ENCODE measurements at places on chromosomes 7 and 10.

DNA sequence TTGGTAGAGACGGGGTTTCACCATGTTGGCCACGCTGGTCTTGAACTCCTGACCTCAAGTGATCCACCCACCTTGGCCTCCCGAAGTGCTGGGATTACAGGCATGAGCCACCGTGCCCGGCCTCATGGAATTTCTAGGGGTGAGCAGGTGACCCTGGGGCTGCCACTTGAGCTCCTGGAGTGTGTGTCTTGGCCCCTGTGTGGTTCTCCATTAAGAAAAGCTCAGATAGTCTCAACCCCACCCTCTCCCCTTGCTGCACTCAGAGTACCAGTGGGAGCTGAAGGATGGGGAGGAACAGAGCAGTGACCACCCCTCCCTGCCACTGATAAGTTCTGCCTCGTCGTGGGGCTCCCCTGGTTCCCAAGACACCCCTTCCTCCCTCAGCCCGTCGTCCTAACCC lies 45.3 kb downstream of the RCC1L start:
- no peak for DNase-seq

DNA sequence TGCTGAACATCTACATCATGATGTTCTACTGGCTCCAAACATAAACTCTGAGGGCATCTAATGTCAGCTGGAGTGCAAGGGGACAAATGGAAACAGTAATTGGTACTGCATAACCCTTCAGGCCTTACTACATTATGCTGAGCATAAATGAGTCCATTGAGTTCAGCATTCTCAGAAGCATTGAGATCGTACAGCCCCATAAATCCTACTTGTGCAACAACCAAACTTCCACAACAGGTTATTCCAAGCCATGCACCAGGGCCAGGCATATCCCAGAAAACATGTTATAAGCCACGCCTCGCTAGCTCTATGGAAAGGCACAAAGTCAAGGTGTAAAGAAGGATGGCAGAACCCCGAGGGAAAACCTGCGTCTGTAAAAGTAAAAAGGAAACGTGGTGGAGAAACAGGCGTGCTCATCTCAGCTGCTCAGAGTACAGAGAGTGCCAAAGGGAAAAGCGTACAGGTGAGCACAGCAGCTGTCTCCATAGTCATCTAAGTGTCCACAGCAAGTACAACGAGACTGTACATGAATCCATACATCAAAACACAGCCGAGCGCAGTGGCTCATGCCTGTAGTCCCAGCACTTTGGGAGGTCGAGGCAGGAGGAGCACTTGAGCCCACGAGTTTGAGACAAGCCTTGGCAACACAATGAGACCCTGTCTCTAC lies 124.6 kb downstream of the PARD3 start:
- DNase-seq: no peak

- DNase-seq: no peak
Measured at GRCh38 chr10:122147663-122148062, 123.4 kb upstream of the BTBD16 start.

DNA sequence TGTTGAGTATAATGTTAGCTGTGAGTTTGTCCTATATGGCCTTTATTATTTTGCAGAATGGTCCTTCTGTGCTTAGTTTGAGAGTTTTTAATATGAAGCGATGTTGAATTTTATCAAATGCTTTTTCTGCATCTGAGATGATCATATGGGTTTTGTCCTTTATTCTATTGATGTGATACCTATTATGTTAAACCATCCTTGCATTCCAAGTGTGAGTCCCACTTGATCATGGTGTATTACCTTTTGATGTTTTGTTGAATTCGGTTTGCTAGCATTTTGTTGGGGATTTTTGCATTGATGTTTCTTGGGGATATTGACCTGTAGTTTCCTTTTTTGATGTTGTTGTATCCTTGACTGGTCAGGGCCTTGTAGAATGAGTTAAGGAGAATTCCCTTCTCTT lies 166.4 kb downstream of the MLLT10 start:
- no peak for DNase-seq

DNA sequence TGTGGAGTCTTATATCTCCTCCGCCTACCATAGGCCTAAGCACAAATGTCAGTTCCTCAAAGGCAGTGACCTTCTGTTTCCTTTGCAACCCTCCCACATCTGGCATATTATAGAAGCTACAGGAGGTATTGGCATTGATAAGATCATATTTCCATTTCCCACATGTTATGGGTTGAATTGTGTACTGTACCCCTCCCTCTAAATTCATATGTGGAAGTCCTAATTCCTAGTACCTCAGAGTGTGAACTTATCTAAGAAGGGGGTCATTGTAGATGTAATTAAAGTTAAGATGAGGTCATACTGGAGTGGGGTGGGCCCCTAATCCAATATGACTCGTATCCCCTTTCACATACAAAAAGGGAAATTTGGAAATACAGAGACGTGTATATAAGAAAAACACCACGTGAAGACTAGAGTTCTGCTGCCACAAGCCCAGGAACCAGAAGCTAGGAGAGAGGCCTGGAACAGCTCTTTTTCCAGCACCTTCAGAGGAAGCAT lies 6.1 kb upstream of the LAMB4 start:
- no peak for DNase-seq

GRCh38 chr7:106070567-106071254 lies 41.4 kb downstream of the SYPL1 start:
- DNase-seq: no peak

GRCh38 chr10:127157506-127158200 lies 38.7 kb downstream of the INSYN2A start:
- DNase-seq: no peak

- DNase-seq: no peak
Measured at GRCh38 chr7:52670608-52671225, 364.7 kb upstream of the POM121L12 start.

DNA sequence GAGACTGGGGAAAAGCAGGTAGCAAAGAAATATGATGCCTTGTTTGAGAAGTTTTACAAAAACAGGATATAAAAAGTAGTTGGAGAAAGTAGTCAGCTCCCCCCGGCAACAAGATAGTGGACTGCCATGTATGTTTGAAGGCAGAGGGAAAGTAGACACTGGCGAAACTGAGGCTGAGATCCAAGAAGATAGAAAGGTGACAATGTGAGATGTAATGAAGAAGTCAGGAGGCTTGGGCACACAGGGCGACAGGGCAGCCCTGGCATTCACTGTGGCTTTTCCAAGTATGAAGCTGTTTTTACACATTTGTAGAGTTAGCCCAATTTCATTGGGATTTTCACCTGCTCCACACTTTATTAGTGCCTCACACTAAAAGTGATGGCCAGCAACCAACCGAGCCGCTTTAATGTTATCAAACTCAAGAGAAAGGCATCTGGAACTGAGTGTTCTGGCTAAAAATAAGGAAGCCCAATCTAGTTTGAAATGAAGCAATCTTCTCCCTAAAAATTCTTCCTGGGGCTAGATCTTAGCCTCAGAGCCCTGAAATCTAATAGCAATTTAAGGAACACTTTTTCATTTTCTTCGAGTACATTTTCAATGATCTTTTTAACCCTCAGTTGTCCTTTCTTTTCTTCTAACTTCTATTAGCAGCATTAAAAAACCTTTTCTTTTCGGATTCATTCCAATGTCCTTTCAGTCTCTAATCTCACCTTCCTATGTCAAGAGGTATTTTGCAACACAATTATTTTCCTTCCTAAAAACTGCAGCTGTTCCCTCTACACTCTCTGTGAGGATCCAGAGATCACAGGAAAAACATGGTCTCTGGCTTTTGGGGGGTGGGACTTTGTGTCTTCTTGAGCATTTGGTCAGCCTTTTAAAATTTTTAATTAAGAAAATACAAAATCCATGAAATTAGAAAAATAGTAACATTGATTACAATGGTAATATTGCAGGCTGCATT lies 108.0 kb downstream of the RNLS start:
- no peak for DNase-seq

DNA sequence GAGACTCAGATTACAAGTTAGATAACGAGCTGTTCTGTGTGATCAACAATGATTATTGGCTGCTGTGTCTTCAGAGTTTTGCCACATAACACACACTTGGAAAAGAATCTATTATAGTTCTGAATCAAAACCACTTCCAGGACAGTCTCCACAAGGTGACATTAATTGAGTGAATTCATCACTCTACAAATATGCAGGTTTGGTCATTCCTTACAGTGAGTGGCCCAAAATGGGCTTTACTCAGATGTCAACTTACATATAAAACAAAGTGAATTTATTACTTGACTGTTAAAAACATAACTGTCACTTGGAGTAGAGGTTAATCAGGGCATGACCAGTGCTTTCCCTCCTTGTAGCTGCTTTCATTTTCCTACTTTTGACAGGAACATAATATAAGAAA lies 984.3 kb downstream of the REEP3 start:
- no peak for DNase-seq

- DNase-seq: no peak
Measured at GRCh38 chr7:142642316-142642715, 107.0 kb upstream of the PRSS1 start.

DNA sequence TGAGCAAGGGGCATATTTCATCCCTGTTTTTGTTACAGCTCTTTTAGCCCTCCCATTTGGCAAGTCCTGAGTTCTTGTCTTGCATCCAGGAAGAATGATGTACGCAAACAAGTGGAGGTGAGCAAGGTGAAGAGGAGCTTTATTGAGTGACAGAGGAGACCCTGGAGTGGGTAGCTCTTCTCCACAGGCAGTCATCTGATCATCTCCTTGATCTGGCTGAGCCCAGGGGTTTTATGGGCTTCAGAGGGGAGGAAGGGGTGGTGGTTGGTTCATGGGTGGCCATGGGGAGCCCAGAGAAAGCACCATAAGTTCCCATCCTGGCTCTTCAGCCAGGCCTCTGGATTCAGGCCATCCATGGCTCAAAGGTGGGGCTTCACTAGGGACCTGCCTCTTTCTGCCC lies 21.9 kb downstream of the STEAP1 start:
- no peak for DNase-seq

DNA sequence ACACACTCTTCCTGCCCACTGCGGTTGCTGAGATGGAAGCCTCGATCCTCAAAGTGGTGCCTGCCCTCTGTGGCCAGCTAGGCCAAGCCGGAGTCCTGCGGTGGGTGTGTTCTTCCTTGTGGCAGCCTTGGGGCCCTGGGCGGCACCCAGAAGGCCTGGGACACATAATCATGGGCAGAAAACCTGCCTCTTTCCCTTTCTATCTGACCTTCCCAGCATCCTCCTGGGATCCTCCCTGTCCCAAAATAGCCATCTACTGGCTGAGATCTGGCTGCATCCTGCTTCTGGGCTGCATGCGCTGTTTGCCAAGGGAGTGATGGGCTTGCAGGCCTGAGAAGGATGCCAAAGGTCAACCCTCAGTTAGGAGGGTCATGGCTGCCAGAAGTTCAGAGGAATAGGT lies 23.9 kb downstream of the COL13A1 start:
- no peak for DNase-seq

GRCh38 chr7:64946772-64947171 lies 43.7 kb downstream of the ZNF273 start:
- DNase-seq: no peak

- no peak for DNase-seq
Measured at GRCh38 chr10:21515361-21516241, 9.9 kb downstream of the SKIDA1 start.

DNA sequence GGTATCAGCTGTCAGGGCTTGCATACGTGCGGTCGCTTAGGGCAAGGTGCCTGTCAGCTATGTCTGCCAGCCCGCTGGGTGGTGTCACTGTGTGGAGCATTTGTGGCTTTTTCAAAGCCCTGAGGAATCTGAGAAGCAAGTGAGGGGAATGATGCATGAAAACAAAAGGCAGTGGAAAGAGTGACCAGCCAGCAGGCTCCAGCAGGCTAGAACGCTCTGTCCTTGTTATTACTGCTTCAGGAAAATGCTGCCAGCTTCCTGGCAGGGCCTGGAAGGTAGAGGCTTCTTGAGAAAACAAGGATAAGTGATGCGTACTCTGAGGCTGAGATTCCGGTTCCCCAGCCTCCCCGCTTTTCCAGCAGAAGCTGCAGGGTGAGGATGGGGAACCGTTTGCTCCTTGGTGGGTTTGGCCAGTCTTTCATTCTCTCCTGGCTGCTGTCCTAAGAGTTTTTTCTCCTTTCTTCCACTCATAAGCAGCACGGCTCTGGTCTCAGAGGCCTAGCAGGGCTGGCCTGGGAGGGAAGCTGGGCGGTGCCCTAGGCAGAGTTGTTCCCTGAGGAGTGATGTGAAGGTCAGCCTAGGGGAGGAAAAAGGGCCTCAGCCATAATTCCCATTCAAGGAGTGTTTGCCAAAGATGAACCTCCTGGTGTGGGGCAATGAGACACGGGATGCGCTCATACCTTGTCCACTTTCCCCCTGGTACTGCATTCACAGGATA lies 42.8 kb upstream of the MKLN1 start:
- no peak for DNase-seq

- DNase-seq: no peak
Measured at GRCh38 chr10:95324436-95325268, 33.8 kb upstream of the PDLIM1 start.

DNA sequence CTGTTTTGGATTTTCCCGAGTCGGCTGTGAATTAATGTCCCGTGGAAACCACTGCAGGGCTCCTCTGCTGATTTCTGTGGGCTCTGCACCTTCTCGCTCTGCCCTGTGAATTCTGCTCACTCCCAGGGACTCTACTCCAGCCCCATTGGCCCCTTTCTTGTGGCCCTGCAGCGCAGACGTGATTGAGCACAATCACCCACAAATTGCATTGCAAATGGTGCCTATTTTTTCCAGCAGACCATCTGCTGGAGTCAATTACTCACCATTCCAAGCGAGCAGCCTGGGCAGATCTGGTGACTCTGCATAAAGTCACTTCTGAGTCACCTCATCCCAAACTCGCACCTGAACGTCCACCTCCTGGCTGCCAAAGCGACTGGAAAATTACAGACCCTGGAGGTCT lies 235.8 kb downstream of the PAXIP1 start:
- no peak for DNase-seq

DNA sequence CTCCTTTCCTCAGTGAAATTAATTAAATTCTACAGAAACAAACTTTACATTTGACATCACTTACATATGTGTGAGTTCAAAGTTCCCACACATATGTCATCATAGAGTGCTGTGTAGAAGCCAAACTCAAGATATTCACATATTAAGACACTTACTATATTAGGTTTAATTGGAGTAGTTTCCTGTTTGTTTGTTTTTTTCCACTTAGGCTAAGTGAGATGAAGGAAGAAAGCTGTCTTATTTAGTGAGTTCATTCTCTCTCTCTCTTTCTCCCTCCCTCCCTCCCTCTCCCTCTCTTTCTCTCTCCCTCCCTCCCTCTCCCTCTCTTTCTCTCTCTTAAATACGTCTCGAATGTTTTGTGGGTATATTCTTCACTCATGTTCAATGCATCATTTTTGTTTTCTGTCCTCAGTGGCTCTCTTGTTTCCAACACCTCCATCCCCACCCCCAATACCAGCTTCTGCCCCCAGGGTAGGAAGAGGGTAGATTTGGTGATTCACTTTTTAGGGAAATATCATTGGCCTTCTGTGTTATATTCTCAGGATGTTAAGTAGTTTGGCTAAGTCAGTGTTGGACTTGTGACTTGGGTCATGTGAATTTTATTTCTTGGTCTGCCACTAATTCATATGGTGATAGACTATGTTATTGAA lies 262.0 kb downstream of the FRMD4A start:
- no peak for DNase-seq

- no peak for DNase-seq
Measured at GRCh38 chr7:42831006-42831717, 80.7 kb downstream of the C7orf25 start.

GRCh38 chr10:66877361-66877760 lies 48.5 kb upstream of the LRRTM3 start:
- no peak for DNase-seq

- DNase-seq: no peak
Measured at GRCh38 chr10:5959581-5960069, 17.7 kb downstream of the IL15RA start.

GRCh38 chr10:110827410-110827809 lies 44.3 kb upstream of the PDCD4 start:
- DNase-seq: no peak

GRCh38 chr7:24555719-24556118 lies 17.5 kb upstream of the PALS2 start:
- no peak for DNase-seq

- no peak for DNase-seq
Measured at GRCh38 chr10:31401287-31401686, 82.3 kb downstream of the ZEB1 start.
